ENCODE measurements at places on chromosomes 3 and 15. TPM values are rescaled to one million over a fixed set of nuclear protein-coding genes. Genes with fewer than 3 reads are reported as not detected.

Gene CYP11A1
- total RNA-seq, result not detected

Gene SOX2
- not detected for total RNA-seq

Gene CTXN2
- not detected for total RNA-seq

Gene CERS3
- not detected for total RNA-seq

Gene HGD
- total RNA-seq, result 0.13 TPM

Gene RLBP1
- total RNA-seq, result not detected

Gene CCR5
- not detected for total RNA-seq

Gene PLIN1
- total RNA-seq, result not detected

Gene GABRR3
- total RNA-seq, result not detected

Gene UCN2
- total RNA-seq, result not detected

Gene TRA2B
- 307 TPM for total RNA-seq

Gene GABRG3
- not detected for total RNA-seq

Gene IL17RE
- total RNA-seq, result 0.29 TPM

Gene ZNF770
- 54.9 TPM for total RNA-seq

Gene IL16
- 0.93 TPM for total RNA-seq

Gene GOLGA8J
- not detected for total RNA-seq

Gene MAGEL2
- total RNA-seq, result not detected

Gene BAHD1
- 14.5 TPM for total RNA-seq

Gene SLC22A14
- total RNA-seq, result 0.13 TPM

Gene NTRK3
- total RNA-seq, result not detected

Gene DENND6A
- total RNA-seq, result 38.9 TPM

Gene PRR20G
- total RNA-seq, result not detected

Gene HACL1
- total RNA-seq, result 40.2 TPM

Gene CPN2
- not detected for total RNA-seq

Gene SATB1
- 15.7 TPM for total RNA-seq

Gene TRPC1
- total RNA-seq, result 18.0 TPM

Gene CSTA
- not detected for total RNA-seq

Gene NEK10
- total RNA-seq, result 20.6 TPM

Gene ZPLD1
- total RNA-seq, result not detected

Gene PXYLP1
- 4.5 TPM for total RNA-seq
